ENCODE measurements at places on chromosomes 3 and 15. TPM values are rescaled to one million over a fixed set of nuclear protein-coding genes. Genes with fewer than 3 reads are reported as not detected.

Gene ULK4
- 7.3 TPM for polyA plus RNA-seq

Gene CCDC13
- 0.75 TPM for polyA plus RNA-seq

Gene CYP1A1
- polyA plus RNA-seq, result not detected

Gene ROPN1B
- not detected for polyA plus RNA-seq

Gene GOLGA6L7
- not detected for polyA plus RNA-seq

Gene FRMD4B
- 6.7 TPM for polyA plus RNA-seq

Gene C3orf85
- polyA plus RNA-seq, result not detected

Gene DUOXA2
- not detected for polyA plus RNA-seq

Gene CACNA1D
- 0.23 TPM for polyA plus RNA-seq

Gene GOLGA8G
- polyA plus RNA-seq, result not detected

Gene SLC12A1
- polyA plus RNA-seq, result not detected

Gene CCR5
- polyA plus RNA-seq, result 0.45 TPM

Gene TPRG1
- polyA plus RNA-seq, result 7.5 TPM
